NCI-H774 (cell line): ENCODE measurements at places on chromosomes 4 and X.

- no peak for DNase-seq
These were observed 1290.9 kb downstream of the PCDH18 start for GRCh38 chr4:136241221-136241986.

GRCh38 chrX:150257353-150258175 lies 105.6 kb upstream of the MAMLD1 start:
- DNase-seq = no peak

DNA sequence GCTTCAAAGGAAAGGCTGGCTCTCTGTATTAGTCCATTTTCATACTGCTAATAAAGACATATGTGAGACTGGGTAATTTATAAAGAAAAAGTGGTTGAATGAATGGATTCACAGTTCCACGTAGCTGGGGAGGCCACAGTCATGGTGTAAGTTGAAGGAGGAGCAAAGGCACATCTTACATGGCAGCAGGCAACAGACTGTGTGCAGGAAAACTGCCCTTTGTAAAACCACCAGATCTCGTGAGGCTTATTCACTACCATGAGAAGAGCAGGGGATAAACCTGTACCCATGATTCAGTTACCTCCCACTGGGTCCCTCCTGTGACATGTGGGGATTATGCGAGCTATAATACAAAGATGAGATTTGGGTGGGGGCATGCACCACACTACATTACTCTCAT lies 1486.6 kb downstream of the PCDH7 start:
- no peak for DNase-seq

GRCh38 chr4:96164814-96165351 lies 325.0 kb downstream of the PDHA2 start:
- DNase-seq = no peak

GRCh38 chr4:7867701-7868435 lies 71.8 kb downstream of the AFAP1 start:
- no peak for DNase-seq

- DNase-seq = no peak
These were observed 92.5 kb downstream of the LHFPL1 start for GRCh38 chrX:112587194-112587593.

DNA sequence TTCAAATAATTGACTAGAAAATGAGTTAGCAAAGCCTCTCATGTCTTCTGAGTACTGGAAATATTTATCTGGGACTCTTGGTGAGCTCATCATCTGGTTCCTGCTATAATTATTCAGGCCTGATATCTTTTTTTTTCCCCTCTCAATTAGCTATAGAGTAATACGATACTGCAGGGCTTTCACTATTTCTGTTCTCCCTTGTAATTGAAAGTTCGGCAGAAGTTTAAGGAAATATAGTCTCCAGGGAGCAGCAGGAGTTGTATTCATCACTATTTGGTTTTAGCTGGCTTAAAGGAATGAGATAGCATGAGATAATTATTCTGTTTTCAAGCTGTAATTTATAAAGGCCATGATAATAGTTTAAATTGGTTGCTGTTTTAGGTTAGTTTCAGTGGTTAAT lies 378.6 kb upstream of the EPHA5 start:
- no peak for DNase-seq

DNA sequence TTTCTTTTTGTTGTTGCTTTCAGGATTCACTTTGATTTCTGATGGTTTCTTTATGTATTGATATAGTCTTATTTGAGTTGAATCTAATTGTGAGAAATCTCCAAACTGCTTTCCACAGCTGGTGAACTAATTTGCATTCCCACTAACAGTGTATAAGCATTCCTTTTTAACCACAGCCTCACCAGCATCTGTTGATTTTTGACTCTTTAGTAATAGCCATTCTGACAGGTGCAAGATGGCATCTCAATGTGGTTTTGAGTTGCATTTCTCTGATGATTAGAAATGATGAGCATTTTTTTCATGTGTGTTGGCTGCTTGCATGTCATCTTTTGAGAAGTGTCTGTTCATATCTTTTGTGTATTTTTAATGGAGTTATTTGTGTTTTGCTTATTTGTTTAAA lies 1023.1 kb downstream of the SH3BGRL start:
- no peak for DNase-seq

- DNase-seq = no peak
These were observed 3.9 kb downstream of the RPL10 start for GRCh38 chrX:154401918-154402621.

DNA sequence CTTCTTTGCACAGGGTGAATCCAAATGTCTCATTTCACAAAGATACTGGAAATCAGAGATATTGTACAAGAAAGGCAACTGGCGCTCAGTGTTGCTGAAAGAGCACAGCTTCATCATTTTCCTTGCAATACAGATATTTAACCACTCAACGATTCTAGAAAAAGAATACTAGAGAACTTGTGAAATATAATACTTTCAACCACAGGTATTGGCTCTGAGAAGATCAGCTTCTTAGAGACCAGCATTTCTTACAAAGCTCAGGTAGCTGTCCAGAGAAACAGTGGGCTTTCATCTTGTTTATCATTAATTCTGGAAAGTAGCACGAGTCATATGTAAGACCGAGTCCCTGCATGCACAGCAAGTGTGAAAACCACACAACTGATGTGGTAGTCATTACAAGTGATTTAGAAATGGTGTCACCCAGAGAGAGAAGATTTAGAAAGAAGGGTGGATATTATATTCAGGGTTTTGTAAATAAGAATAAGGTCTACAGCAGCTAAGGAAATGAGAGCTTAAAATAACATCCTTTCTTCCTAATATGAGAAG lies 7.8 kb upstream of the PPARGC1A start:
- no peak for DNase-seq

DNA sequence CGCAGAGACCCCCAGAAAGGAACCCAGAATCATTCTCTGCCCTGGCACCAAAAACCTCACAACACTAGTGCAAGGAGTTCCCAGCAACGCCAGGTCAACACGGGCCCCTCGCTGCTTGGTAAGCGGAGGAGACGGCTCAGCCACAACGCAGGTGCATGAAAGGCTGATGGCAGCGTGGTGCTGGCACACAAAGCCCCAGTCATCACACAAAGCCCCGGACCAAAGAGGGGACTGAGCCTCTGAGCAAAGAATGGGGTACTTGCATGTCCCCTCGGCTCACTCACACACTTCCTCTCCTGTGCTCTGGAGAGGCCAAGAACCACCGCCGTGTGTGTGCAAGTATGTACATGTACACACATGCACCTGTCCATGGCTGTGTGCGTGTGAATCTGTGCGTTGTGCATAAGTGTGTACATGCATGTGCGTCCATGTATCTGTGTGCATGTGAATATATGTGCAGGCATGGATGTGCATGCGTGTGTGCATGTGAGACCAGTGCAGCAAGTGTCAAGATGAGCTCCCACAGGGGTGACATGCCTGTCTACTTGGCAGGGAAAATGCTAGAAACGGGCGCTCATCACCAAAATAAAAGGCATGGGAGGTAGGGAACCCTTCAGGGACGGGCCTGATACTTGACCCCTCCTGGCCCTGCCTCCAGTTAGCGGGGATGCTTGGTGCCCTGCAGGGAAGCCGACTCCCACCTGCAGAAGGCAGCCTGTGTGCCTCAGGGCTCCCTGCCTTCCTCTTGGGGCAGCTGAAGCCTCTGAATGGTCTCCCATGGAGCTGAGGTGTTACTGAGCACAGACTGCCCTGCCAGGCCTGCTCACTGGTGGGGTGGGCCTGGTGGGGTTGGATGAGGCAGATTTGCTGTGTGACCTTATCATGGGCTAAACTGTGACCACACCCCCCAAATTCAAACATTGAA lies 60.4 kb downstream of the ZFYVE28 start:
- no peak for DNase-seq

DNA sequence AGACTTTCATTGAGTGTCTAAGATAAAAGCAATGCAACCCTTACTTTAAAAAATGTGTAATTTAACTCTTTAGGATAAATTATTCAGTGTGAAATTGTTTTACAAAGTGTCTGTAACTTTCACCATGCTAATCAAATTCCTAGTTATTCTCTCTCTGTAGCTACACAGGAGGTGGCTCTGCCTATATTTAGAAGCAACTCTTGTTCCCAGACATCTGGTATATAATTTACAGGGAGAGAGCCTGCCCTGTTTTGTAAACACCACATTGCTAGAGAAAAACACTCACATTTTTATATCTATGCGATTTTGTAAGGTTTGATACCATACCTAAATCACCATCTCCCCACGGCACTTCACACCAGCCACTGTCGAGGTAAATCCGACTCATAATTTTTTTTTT lies 35.5 kb upstream of the SPATA4 start:
- DNase-seq = no peak

- DNase-seq = peak; percentile 1
These were observed 6.5 kb downstream of the ZNF185 start for GRCh38 chrX:152904151-152905080.

GRCh38 chr4:7841071-7841470 lies 98.6 kb downstream of the AFAP1 start:
- no peak for DNase-seq

DNA sequence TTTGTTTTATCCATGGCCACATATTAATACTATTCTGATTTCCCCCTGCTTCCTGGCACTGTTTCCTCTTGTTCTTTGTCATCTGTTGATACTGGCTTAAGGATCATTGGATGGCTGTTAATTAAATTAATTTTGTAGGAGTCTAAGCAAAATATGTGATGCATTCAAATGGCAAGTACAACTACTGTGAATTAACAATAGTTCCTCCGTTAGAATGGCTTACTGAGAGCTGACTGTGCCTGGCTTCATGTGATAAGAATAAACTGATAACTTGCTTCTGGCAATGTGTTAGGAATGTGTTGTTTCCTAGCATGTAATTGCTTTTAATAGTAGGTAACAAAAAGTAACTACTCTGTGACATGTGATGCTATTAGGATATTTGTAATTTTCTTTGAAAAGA lies 98.5 kb downstream of the RPA4 start:
- no peak for DNase-seq

GRCh38 chr4:147987252-147987651 lies 255.4 kb downstream of the ARHGAP10 start:
- DNase-seq = no peak

DNA sequence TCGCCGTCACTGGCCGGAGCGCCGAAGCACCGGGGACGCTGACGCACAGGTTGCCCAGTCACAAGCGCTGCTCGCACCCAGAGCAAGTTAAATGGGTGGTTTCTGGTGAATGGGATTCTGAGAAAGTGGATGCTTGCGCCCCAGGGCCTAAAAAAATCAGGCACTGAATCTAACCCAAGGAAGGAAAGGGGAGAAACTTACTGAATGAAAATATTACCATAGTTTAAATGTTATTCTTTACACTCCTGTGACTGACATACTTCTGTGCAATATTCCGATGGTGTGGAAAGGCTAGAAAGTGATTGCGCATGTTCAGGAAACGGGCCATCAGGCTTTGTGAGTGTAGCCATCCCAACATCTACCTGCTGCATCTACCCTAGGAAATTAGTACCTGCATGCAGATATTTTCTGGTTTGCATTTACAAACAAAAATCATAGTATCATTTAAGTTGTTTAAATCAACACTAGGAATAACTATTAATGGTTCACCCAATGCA lies 838 bp upstream of the ABCG2 start:
- DNase-seq = no peak

DNA sequence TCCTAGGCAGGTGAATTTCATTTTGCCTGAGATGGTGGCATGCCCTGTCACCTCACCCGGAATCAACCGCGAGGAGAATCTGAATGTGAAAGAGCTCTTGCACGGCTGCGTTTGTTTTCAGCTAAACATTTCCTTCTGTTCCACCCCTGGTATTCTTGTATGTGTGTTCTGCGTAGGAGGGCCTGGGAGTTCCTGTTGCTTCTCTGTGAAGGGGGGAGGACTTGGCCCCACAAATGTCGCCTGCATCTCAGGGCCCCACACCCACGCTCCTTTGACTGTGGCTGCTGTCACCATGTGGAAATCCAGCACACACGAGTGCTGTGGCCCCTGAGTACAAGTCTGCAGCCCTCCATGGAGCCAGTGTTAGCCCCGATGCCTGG lies 45.8 kb upstream of the CLCN4 start:
- no peak for DNase-seq

- no peak for DNase-seq
These were observed 2.4 kb downstream of the KLHL2 start for GRCh38 chr4:165209796-165210195.

DNA sequence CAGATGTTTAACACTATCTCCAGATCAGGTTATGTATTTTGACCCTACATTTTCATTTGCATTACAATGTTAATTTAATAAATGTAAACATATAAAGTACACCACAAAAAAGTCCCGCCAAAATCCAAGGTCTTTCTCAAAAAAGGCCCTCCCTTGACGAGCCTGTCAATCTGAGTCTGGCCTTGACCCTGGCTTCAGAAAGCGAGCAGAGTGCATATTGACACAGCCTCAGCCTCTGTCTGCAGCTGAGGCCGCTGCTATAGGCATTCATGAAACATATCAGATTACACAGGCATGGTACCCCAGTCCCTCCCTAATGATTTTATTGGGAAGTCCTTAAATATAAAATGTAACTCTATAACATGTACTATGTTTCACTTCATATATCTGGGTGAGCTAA lies 6.2 kb downstream of the MBNL3 start:
- DNase-seq = no peak

DNA sequence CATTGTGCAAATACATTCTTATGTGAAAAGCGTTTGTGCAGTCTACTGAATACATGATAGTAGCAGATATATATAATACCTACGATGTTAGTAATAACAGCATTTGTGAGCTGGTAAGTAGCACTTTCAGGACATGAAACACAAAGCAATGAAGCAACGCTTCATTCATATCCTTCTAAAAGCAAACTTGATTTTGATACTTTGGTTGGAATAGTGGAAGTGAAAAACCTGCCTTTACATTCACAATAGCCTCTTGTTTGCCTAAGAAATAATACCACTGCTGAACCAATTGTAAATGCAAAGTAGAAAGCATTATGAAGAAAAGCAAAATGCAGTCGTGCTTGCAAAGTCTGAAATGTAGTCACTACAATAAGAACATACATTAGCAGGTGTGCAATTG lies 926.3 kb downstream of the FSTL5 start:
- no peak for DNase-seq

DNA sequence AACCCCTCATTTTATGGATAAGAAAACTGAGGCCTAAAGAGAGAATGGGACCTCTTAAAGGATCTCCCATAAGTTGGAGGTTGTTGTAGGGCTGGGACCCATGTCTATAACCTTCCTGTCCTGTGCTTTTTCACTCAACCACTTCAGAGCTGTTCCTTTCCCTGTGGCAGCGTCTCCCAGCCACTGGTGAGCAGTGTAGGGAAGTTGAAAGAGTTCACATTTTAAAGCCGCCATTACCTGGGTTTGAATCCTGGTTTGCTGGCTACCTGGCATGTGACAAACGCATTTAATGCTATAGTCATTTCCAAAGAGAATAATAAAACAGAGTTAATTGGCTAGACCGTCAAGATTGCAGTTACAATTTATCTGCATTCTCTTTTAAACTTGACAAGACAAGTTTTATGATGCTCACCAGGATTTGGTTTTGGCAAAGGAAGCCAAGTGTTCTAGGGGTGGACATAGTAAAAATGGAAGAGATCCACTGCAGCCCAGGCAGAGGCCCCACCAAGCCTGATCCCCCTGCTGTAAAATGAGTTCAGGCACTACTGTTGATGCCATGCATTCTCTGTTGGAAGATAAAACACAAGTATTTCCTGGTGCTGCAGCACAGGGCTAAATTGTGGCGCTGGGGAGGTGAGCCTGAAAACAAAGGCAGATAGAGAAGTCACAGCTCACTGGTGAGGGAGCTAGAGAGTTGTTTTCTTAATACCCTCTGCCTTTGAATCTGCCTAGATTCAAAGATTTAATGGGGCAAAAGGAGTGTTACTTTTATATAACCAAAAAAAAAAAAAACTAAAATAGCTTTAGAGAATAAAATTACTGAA lies 218.7 kb downstream of the NWD2 start:
- no peak for DNase-seq

- no peak for DNase-seq
These were observed 1569.7 kb upstream of the IGFBP7 start for GRCh38 chr4:58679886-58680285.
